Activated CD8-positive, alpha-beta T cell treated with anti-CD3 and anti-CD28 coated beads for 36 hours (primary cell): ENCODE measurements at places on chromosomes 12 and 14. TPM values are rescaled to one million over a fixed set of nuclear protein-coding genes. Genes with fewer than 3 reads are reported as not detected.

DNA sequence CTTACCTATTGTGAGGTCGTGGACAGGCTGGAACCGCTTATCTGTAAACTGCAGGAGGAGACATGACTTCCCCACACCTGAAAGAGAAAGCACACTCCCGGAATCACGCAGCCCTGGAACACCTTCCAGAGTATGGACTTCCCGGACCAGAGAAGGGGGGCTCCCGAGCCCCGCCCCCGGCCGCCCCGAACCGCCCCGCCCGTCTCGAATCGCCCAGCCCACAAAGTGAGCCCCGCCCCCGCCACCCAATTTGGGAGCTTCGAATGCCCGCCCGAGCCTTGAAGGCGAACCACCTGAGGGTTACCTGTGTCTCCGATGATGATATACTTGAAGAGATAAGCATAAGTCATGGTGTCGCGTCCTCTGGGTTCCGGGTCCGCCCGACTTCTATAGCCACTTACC lies 235 bp downstream of the RAB2B start:
- no peak for DNase-seq
- H3K4me3 ChIP-seq = peak overlapping the region; percentile 98
- peaks cover 21% of the 10 kb centered on the region for H3K4me1 ChIP-seq
- peak overlapping the region; percentile 99 for H3K27ac ChIP-seq

- H3K27me3 ChIP-seq = no peaks in the 10 kb centered on the region
- no peak overlapping the region for H3K4me3 ChIP-seq
- H3K27ac ChIP-seq = no peak overlapping the region
- no peaks in the 10 kb centered on the region for H3K36me3 ChIP-seq
- H3K4me1 ChIP-seq = peaks cover 9% of the 10 kb centered on the region
These were observed 91.1 kb downstream of the IRF2BPL start for GRCh38 chr14:76937181-76938091.

GRCh38 chr14:77125281-77125801 lies 16.2 kb downstream of the ZDHHC22 start:
- no peak for DNase-seq
- peak overlapping the region; percentile 50 for H3K4me3 ChIP-seq
- H3K27me3 ChIP-seq = peaks cover 21% of the 10 kb centered on the region
- H3K27ac ChIP-seq = no peak overlapping the region
- H3K36me3 ChIP-seq = peaks cover 1% of the 10 kb centered on the region

- no peaks in the 10 kb centered on the region for H3K27me3 ChIP-seq
- H3K36me3 ChIP-seq = peaks cover 2% of the 10 kb centered on the region
- H3K27ac ChIP-seq = no peak overlapping the region
- no peak for DNase-seq
- H3K4me3 ChIP-seq = no peak overlapping the region
- no peaks in the 10 kb centered on the region for H3K4me1 ChIP-seq
These were observed 171.3 kb downstream of the TMTC2 start for GRCh38 chr12:82857911-82858533.

The PPFIA2 gene
- not detected for total RNA-seq

The HOXC10 gene
- total RNA-seq = not detected

The MLF2 gene
- 149 TPM for total RNA-seq
